Hair follicular keratinocyte (primary cell): ENCODE measurements at places on chromosomes 1 and 21. TPM values are rescaled to one million over a fixed set of nuclear protein-coding genes. Genes with fewer than 3 reads are reported as not detected.

Gene OR2T33
- not detected in 2 replicates for total RNA-seq

Gene IVL
- total RNA-seq, result 5.2 and 10.2 TPM in 2 replicates

Gene CELA2A
- not detected in 2 replicates for total RNA-seq

Gene KAZN
- total RNA-seq, result 6.8 and 11.8 TPM in 2 replicates

Gene STXBP3
- 21.5 and 61.0 TPM in 2 replicates for total RNA-seq

Gene RSPO1
- not detected in 2 replicates for total RNA-seq

Gene ZZZ3
- total RNA-seq, result 43.8 and 44.8 TPM in 2 replicates

Gene ERG
- total RNA-seq, result 0.04 and 0.23 TPM in 2 replicates

Gene SYCP1
- under 0.01 TPM in 1 of 2 replicates, not detected in the other for total RNA-seq

Gene PLEKHG5
- total RNA-seq, result 28.8 and 57.3 TPM in 2 replicates

Gene CLCA1
- total RNA-seq, result 0.08 TPM in 1 of 2 replicates, not detected in the other

Gene UBL4B
- total RNA-seq, result not detected in 2 replicates

Gene TBX15
- not detected in 2 replicates for total RNA-seq

Gene TMPRSS3
- not detected in 2 replicates for total RNA-seq

Gene NOC2L
- 72.7 and 142 TPM in 2 replicates for total RNA-seq

Gene DOP1B
- total RNA-seq, result 5.8 and 7.0 TPM in 2 replicates

Gene FCGR3A
- not detected in 2 replicates for total RNA-seq

Gene FCAMR
- total RNA-seq, result not detected in 2 replicates

Gene FMOD
- total RNA-seq, result 0.42 and 2.0 TPM in 2 replicates

Gene RNF115
- 5.0 and 5.2 TPM in 2 replicates for total RNA-seq

Gene TMEM79
- 7.6 and 9.1 TPM in 2 replicates for total RNA-seq

Gene GNL2
- total RNA-seq, result 38.6 and 69.4 TPM in 2 replicates

Gene PPM1J
- 6.6 and 18.3 TPM in 2 replicates for total RNA-seq

Gene WLS
- total RNA-seq, result 28.7 and 35.0 TPM in 2 replicates

Gene CFHR4
- total RNA-seq, result not detected in 2 replicates

Gene PCP4
- total RNA-seq, result not detected in 2 replicates

Gene ABCA4
- 3.2 and 9.7 TPM in 2 replicates for total RNA-seq

Gene MCOLN2
- total RNA-seq, result 2.0 and 2.9 TPM in 2 replicates

Gene C1orf185
- not detected in 2 replicates for total RNA-seq

Gene KCNK1
- total RNA-seq, result 9.4 and 10.4 TPM in 2 replicates

Gene CTSS
- total RNA-seq, result 3.0 and 3.9 TPM in 2 replicates

Gene TDRD5
- not detected in 2 replicates for total RNA-seq

Gene ERMAP
- 5.5 and 11.2 TPM in 2 replicates for total RNA-seq

Gene LIX1L
- 17.4 and 25.0 TPM in 2 replicates for total RNA-seq

Gene CYP2J2
- 2.4 and 3.5 TPM in 2 replicates for total RNA-seq

Gene IFNLR1
- total RNA-seq, result 5.3 and 6.7 TPM in 2 replicates

Gene ERICH3
- total RNA-seq, result not detected in 2 replicates

Gene LCE3E
- total RNA-seq, result 0.68 and 1.6 TPM in 2 replicates

Gene JAM2
- 0.04 TPM in 1 of 2 replicates, not detected in the other for total RNA-seq

Gene IFFO2
- 44.7 and 54.9 TPM in 2 replicates for total RNA-seq

Gene IRF6
- total RNA-seq, result 91.2 and 169 TPM in 2 replicates

Gene ARHGAP30
- not detected in 2 replicates for total RNA-seq

Gene TMED5
- 39.3 and 47.6 TPM in 2 replicates for total RNA-seq

Gene OR6K3
- total RNA-seq, result not detected in 2 replicates

Gene S100A9
- 1,435 and 1,560 TPM in 2 replicates for total RNA-seq

Gene CLSTN1
- 115 and 119 TPM in 2 replicates for total RNA-seq

Gene DRAXIN
- not detected in 2 replicates for total RNA-seq
